ENCODE measurements at places on chromosomes 5 and 9.

- no peak for DNase-seq
Observed at GRCh38 chr5:181198905-181199519, 6.0 kb downstream of the TRIM7 start.

DNA sequence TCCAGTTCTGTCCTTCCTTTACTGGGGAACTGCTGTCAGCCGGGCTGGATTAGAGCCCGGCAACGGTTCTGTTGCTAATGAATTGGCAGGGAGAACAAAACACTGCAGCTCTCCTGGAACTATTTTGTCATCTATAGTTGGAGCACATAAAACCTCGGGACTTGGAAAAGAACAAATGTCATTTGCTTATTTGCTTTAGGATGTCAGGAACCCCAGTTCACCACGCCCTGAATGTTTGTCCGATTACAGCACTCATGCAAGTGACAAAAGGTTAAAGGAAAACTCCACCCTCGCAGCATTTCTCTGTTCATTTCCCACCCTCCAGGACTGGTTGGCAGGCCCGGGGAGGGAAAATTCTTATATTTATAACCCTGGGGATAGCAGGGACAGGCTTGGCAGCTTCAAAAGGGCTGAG, 66.4 kb upstream of the PLPP1 start:
- DNase-seq = peak; percentile 95

DNA sequence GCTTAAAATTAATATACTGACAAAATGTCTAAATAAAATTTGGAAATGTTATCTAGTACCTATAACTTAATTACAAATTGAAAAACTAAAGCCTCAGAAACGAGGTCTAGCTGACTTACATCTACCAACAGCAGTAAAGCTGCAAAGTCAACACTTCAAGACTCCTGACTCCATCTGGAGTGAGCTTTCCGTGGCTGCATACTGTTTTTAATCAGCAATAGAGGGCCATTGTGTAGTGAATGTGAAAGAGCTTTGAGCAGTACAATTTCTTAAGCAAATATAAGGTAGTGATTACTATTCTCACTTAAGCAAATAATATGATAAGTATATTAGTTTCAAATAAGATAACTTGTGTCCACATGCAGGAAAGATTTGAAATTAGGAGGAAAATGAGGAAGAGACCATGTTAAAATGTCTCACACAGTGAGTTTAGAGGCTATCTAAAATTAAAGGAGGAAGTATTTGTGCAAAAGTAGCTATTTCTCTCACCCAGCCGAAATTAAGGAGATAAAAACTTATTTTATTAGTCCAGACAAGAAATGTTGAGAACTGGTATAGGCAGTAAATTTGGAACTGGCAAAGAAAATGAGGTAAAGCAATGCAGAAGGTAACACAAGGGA, 6.4 kb downstream of the SPINK6 start:
- DNase-seq = no peak

DNA sequence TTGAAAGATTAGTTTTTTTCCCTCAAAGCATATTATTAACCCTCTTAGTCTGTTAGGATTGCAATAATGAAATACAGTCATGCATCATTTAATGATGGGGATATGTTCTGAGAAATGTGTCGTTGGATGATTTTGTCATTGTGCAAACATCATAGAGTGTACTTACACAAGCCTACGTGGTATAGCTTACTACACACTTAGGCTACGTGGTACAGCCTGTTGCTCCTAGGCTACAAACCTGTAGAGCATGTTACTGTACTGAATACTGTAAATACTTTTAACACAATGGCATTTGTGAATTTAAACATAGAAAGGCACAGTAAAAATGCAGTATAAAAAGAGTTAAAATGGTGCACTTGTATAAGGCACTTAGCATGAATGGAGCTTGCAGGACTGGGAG, 132.7 kb downstream of the PDE8B start:
- DNase-seq = no peak

Data from renal cortical epithelial cell (primary cell).